ENCODE measurements at places on chromosomes 7 and 10.

DNA sequence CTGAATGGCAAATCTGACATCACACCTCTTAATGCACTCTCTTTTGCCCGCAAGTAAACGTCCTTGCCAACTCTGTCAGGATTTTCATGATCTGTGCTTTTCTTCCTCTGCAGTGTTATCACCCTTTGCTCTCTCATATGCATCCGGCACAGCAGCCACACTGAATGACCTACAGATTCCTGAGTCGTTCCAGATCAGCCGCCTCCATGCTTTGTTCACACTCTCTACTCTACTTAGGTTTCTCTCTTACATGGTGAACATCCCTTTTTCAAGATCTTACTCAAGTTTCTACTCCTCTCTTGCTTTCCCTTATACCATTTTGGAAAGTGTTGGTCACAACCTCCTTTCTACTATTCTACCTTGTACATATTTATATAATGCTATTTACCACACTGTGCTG is 127.7 kb upstream of the AOAH start:
- DNase-seq: no peak

DNA sequence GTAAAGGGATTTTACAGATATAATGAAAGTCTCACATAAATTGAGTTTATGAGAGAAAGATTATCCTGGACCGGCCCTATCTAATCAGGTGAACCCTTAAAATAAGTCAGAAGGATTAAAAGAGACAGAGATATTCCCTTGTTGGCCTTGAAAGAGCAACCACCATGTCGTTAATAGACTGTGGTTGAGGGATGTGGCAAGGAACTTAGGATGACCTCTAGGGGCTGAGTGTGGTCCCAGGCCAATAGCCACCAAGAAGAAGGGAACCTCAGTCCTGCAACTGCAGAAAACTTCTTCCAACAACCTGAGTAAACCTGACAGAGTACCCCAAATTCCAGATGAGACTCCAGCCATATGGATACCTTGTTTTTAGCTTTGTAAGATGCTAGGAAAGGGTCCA is 121.5 kb downstream of the POLR1F start:
- DNase-seq: no peak

- DNase-seq: no peak
These were observed 137.8 kb upstream of the JCAD start for GRCh38 chr10:30197186-30197585.

DNA sequence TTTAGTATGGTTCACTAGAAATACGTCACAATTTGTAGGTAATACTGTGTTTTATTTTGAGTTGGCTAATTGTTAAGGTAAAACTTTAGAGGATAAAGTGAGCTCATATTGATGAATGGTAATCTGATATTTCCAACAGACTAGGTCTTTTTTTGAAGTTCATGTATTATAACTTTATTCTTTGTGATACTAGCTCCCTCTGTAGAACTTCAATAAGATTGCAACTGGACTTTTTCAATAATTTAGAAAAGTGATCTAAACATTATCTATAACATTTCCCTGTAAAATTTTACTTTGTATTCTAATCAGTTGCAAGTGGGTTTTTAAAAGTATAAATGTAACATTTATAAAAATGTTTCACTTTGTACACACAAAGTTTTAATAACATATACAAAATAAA is 83.5 kb downstream of the ADK start:
- no peak for DNase-seq

DNA sequence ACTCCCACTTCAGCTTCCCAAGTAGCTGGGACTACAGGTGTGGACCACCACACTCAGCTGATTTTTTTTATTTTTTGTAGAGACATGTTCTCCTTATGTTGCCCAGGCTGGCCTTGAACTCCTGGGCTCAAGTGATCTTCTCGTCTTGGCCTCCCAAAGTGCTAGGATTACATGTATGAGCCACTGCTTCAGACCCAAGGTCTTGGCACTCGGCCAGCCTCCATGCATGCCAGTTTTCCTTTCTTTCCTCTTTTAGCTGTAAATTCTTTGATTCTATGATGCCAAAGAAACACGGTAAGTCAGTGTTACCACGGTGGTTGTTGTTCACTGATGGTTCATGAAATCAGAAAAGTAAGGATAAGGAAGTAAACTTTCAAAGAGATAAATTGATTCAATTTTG is 3.0 kb upstream of the MGAM start:
- DNase-seq: no peak

GRCh38 chr7:91847876-91848588 is 32.5 kb downstream of the MTERF1 start:
- no peak for DNase-seq

- DNase-seq: no peak
These were observed 3.3 kb downstream of the SLIT1 start for GRCh38 chr10:97182288-97182990.

- peak; percentile 35 for DNase-seq
These were observed 406.5 kb upstream of the SEMA3D start for GRCh38 chr7:85593355-85593754.

DNA sequence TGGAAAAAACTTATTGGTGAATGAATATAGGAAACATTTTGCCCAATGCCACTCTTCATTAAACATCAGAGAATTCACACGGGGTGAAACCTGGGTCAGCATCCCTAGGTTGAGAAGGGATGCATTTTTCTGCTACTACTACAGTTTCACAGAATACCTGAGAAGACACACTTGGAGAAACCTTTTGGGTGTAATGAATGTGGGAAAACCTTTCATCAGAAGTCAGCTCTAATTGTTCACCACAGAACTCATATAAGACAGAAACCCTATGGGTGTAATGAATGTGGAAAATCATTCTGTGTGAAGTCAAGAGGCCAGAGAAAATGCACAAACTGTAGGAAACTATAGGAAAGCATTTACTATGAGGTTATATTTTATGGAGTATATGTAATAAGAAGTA is 24.9 kb downstream of the ZNF37A start:
- no peak for DNase-seq

DNA sequence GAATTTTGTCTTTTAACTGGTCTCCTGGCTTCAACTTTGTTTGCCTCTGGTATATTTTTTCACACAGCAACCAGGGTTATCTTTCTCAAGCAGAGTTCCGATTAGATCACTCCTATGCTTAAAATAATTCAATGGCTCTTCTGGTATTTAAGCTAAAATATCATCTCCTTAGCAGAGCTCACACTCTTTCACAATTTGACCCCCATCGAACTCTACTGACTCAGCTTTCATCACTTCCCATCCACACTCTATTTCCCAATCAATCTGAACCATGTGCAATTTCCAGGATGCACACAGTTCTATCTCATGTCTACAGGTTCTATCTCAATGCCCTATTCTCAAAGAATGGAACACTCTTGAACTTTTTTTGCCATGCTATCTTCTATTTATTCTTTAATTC is 809.5 kb downstream of the GRID1 start:
- no peak for DNase-seq

GRCh38 chr7:158343936-158344455 is 243.6 kb downstream of the PTPRN2 start:
- no peak for DNase-seq

GRCh38 chr7:116717137-116717536 is 45.1 kb downstream of the MET start:
- no peak for DNase-seq
